ENCODE measurements at places on chromosomes 5 and 9.

DNA sequence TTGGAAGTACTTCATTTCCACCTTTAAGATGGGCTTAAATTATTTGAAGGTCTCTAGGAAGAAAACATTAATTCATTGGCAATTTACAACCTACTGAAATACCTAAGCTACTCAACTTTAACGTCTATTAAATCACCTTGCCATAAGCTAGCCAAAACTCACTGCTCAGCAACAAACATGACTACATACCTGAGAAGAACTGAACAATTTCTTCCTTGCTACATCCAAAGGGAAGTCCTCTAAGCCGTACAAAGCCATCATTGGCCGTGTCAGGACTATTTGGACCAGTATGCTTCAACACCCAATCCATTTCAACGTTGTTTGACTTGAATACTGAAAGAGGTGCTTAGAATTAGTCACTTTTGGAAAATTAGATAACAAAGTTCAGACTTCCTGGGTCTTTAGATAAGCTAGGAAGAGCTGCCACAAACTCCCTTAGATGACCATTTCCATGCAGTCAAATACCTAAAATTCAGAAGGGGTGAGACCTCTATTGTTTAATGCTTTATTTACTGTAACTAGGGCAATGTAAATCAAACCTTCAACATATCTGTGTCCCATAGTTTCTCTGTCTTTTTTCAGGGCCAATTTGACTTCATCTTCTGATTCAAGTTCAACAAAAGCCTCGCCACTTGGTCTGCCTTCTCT lies 2.6 kb downstream of the HNRNPH1 start:
- DNase-seq = no peak

DNA sequence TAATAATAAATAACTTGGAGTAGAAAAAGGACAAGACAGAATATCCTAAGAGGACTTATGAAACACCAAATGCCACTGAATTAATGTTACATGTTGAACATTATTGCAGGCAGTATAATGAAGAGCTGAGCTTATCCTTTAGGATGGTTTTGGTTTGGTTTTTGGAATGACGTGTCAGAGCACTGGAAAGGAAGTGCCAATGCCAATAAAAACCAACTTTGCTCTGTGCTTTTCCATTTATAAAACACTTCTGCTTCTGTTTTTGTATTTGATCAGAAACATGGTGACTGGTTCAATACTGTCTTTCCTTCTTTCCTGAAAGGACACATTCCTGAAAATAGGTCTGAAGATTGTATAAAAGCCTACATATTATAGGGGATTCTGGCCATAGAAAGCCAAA lies 4.2 kb downstream of the MEGF10 start:
- DNase-seq = no peak

GRCh38 chr5:65512170-65512937 lies 30.6 kb upstream of the ADAMTS6 start:
- no peak for DNase-seq

GRCh38 chr5:75756211-75756610 lies 39.0 kb upstream of the POC5 start:
- DNase-seq = no peak

DNA sequence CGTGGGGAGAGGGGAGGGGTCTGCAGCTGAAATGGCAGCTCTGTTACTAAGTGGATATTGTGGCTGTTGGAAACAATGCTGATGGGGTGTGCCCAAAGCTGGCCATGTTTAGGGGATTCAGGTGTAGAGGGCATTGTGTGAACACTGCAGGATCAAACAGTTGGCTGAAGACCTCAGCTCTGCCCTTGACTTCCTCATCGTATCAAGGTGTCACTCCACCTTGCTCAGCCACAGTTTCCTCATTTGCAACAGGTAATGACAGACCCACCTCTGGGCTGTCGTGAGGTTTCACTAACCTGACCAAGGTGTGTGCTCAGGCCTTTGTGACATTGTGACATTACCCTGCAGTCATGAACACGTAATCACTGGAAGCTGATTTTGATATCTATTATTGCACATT lies 111.9 kb downstream of the ICE1 start:
- no peak for DNase-seq
